Tibial artery (tissue), 4 donors: ENCODE measurements at places on chromosomes 6 and 20.

- no peak for DNase-seq
Observed at GRCh38 chr20:8891039-8891438, 177.8 kb upstream of the PLCB4 start.

GRCh38 chr6:99553888-99554287 lies 14.6 kb downstream of the CCNC start:
- DNase-seq: no peak

DNA sequence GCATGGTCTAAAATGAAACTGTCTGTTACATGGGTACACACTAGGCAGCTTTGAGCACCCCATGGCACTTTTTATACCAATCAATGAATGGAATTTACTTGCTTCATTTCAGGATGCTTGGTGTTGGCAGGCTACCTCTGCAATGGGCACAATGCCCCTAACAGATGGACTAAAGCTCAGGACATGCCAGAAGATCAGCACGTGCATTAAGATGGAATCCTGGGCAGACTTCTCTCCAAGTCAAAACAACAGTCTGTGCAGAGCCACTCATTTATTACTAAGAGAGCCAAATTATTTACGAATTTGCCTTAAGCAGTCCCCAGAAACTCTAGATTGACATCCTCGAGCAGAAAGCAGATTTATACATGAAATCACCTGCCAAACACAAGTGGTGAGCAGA lies 55.8 kb upstream of the SCML4 start:
- DNase-seq: no peak

GRCh38 chr6:152164957-152165356 lies 357.5 kb downstream of the ESR1 start:
- no peak for DNase-seq

DNA sequence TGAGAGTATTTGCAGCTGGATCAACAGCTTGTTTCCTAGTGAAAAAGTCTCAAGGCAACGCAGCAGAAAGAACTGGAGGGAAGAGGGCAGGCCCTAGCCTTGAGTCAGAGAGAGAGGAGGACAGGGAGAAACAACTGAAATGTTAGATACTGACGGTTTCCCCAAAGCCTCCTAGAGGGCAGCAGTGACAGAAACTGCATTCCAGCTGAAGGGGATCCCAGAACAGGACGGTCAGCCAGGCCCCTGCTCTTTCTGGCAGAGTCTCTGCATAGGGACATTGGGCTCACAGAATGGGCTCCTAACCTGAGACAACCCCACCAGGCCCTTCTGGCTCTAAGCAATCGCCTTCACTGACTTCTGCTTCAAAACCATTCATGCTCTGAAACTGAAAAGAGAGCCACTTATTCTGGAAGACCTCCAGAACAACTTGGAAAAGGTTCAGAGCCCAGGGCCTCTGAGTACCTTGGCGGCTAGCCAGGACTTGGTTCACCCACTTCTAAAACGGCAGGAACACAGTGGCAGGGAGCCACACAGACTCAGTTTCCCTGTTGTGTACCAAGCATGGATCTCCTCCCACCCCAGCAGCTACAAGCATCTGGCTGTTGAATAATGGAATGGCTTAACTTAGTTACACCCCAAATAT lies 72.9 kb downstream of the PSMB1 start:
- no peak for DNase-seq
